Activated CD8-positive, alpha-beta T cell treated with anti-CD3 and anti-CD28 coated beads, Interleukin-2, amount 10 ng/mL, durations not matched to agents 7 days and 5 days (primary cell): ENCODE measurements at places on chromosomes 16 and 17. TPM values are rescaled to one million over a fixed set of nuclear protein-coding genes. Genes with fewer than 3 reads are reported as not detected.

The SLC16A13 gene
- 14.8 TPM for total RNA-seq

The CACNB1 gene
- total RNA-seq, result 22.1 TPM

GRCh38 chr17:49201481-49201927 is 8.9 kb downstream of the GNGT2 start:
- H3K27me3 ChIP-seq, result no peaks in the 10 kb centered on the region

The SP2 gene
- 24.5 TPM for total RNA-seq

DNA sequence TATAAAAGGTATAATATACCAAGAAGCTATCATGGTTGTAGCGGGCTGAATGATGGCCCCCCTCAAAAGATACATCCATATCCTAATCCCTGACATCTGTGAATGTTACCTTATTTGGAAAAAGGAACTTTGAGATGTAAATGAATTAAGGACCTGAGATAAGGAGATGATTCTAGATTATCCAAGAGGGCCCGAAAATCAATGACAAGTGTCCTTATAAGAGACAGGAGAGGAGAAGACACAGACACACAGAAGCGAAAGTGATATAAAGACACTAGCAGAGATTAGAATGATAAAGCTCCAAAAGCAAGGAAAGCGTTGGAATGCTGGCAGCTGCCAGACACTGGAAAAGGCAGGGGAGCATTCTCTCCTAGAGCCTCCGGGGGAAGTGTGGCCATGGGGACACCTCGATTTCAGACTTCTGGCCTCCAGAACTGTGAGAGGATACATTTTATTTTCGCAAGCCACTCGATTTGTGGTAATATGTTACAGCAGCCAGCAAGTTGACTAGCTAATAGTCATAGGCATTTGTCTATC is 12.5 kb upstream of the GP1BA start:
- H3K27me3 ChIP-seq, result no peaks in the 10 kb centered on the region
- H3K4me3 ChIP-seq, result no peak overlapping the region
- no peaks in the 10 kb centered on the region for H3K36me3 ChIP-seq
- DNase-seq, result no peak
- no peak overlapping the region for H3K27ac ChIP-seq

DNA sequence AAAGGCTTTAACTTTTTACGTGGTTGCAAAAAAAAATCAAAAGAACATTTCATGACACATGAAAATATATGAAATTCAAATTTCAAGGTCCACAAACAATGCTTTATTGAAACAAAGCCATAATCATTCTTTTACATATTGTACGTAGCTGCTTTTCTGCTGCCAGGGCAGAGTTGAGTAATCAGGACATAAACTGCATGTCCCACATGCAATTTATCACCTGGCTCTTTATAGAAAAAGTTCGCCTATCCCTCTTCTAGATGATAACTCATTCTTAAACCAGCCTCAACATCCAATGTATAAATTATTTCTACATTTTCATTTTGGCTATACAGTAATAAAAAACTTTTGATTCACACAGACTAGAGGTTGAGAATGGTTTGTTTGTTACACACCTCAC is 154.9 kb downstream of the AXIN2 start:
- H3K4me3 ChIP-seq, result no peak overlapping the region
- no peaks in the 10 kb centered on the region for H3K36me3 ChIP-seq
- H3K4me1 ChIP-seq, result no peaks in the 10 kb centered on the region
